Hepatocyte (in vitro differentiated cells): ENCODE measurements at places on chromosomes 12 and 14. TPM values are rescaled to one million over a fixed set of nuclear protein-coding genes. Genes with fewer than 3 reads are reported as not detected.

DNA sequence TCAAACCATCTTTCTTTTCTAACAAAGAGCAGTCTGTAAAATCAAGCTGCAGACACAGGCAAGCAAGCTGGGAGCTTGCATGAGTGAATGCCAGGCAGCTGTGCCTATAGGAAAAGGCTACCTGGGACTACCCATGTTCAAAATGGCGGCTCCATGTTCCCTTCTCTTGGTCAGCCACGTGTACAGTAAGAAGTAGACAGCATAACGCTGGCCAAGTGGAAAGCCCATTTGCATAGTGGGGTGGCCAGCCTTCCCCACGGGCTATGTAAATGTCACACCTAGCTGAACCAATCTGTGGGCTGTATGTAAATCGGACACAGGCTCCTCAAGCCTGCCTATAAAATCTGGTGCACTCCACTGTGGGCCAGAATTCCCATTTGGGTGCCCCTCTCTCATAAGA, 117.1 kb downstream of the SYT10 start:
- no peaks in the 10 kb centered on the region for H3K4me1 ChIP-seq
- no peak overlapping the region for H3K4me3 ChIP-seq
- H3K27me3 ChIP-seq: no peaks in the 10 kb centered on the region
- no peaks in the 10 kb centered on the region for H3K36me3 ChIP-seq

GRCh38 chr12:122850695-122851350, 15.6 kb downstream of the HIP1R start:
- H3K27me3 ChIP-seq: no peaks in the 10 kb centered on the region
- H3K36me3 ChIP-seq: no peaks in the 10 kb centered on the region
- no peaks in the 10 kb centered on the region for H3K4me1 ChIP-seq
- no peak overlapping the region for H3K4me3 ChIP-seq
- no peak for DNase-seq

DNA sequence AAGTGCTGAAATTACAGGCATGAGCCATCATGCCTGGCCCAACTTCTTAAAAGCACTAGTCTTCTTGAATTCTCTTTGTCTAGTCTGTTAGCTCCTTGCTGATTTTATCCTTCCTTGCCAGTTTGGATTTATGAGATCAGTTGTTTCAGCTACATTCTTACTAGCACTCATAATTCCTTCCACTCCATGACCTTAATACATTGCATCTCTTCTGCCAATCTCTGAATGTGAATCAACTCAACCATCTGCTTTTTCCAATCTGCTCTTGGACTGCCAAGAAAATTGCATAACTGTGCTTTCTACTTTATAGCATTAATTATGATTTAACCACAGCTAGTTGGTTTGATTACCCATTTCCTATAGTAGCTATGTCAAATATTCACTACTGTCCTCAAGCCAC, 14.9 kb upstream of the HEATR5A start:
- H3K27ac ChIP-seq: no peak overlapping the region
- no peak for DNase-seq
- no peaks in the 10 kb centered on the region for H3K36me3 ChIP-seq
- no peak overlapping the region for H3K4me3 ChIP-seq
- H3K4me1 ChIP-seq: no peaks in the 10 kb centered on the region

GRCh38 chr12:107779077-107779831, 4.8 kb downstream of the ASCL4 start:
- H3K4me1 ChIP-seq: peaks cover 6% of the 10 kb centered on the region
- peaks cover 49% of the 10 kb centered on the region for H3K27me3 ChIP-seq
- no peak for DNase-seq

DNA sequence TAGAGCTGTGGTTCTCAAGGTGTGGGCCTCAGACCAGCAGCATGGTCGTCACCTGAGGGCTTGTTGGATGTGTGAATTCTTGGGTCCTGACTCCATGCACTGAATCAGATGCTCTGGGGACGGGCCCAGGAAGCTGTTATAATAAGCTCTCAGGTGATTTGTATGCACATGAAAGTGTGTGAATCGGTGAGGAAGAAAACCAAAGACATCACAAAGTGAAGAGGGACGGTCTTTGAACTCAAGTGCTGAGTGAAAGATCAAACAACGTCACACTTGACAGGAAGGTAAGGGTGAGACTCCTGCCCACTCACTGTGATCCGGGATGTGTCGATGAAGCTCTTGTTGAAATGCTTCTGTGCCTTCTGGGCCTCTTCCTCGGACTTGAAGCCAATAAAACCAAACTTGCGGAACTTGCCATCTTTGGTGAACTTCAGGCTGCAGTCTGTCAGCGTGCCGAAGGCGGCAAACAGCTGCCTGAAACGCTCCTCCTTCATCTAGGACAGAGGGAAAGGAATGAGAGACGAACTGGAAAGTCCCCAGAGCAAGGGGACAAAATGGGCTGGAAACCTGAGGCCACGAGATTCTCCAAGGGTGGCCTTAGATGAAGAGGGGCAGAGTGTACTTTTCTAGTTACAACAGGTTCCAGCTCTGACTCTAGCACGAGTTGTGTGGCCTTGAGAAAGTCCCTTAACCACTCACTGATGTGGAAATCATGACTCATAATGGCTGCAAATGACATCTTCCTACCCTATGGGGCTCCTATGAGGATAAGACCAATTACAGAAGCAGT, 4.0 kb downstream of the RBM19 start:
- no peaks in the 10 kb centered on the region for H3K4me1 ChIP-seq
- H3K36me3 ChIP-seq: no peaks in the 10 kb centered on the region
- H3K4me3 ChIP-seq: no peak overlapping the region

DNA sequence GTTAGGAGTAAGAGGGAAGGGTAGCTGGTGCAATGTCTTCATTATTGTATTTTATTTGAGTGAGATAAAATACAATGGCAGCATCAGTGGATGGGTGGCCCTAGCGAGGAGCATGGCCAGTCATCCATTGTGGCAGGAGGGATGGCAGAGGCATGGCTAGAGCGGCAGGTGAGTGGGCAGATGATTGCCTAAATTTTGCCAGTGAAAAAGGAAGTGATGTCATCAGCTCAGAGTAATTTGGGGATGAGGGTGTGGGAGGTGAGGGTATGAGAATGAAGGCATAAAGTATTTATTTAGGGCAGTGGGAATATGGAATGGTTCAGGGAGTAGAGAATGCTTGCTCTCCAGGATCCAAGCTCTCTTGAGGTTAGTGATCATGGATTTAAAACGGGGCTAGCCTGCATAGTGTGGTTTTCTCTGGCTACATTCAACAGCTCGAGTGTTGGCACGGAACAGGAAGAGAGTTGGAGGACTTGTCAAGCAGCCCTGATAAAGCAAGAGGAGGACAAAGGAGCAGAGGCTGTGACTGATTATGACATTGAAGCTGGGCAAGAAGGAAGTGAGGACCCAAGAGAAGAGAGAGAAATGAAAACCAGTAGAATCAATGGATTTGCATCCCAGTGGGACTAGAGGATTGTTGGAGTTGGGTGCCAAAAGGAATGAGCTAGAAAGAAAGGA, 18.7 kb upstream of the SERPINA6 start:
- no peak for DNase-seq
- peak overlapping the region; percentile 72 for H3K27ac ChIP-seq
- H3K36me3 ChIP-seq: no peaks in the 10 kb centered on the region
- no peaks in the 10 kb centered on the region for H3K27me3 ChIP-seq
- H3K4me3 ChIP-seq: no peak overlapping the region

- H3K27ac ChIP-seq: no peak overlapping the region
- no peaks in the 10 kb centered on the region for H3K4me1 ChIP-seq
- H3K27me3 ChIP-seq: no peaks in the 10 kb centered on the region
- H3K36me3 ChIP-seq: no peaks in the 10 kb centered on the region
- DNase-seq: no peak
- H3K4me3 ChIP-seq: no peak overlapping the region
Observed at GRCh38 chr12:19121449-19122018, 8.0 kb upstream of the PLEKHA5 start.

DNA sequence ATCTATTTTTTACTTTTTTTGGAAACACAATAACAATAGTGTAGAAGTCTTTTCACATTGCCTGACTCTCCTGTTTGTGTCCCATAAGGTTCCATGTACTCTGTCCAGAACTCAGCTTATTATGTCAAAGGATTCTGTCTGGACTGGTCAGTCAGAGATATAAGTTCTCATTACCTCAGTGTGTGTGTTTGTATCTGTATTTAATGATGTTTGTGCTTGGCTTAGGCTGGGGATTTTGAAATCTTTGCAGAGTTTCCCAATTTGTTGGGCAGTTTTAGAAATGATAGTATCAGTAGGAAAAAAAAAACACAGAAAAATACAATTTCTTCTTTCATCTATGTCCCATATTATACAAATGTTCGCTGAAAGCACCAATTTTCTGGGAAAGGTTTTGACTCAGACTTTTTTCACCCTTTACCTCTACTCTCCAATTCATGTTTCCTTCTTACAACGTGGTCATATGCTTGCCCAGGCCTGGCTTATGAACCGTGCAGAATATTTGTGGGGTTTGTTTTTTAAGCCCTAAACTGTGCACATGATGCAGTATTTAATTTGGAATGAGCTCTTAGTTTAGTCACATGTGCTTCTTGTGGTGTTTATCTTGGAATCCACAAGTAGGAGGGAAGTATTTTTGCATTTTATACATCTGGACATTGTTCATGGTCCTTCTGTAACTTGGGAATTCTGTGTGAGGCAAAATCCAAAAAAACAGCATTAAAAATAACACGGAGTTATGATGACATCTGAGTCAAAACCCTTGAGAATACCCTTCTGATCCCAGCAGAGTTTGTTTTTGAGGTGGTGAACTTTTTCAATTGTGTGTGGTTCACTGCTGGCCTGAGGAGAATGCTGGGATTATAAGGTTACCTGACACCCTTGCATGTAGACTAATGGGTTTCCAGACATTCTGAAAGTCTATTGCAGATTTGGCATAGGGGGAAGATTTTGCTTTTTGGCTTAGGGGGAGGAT, 121.2 kb downstream of the RAD51B start:
- H3K4me3 ChIP-seq: no peak overlapping the region
- H3K27ac ChIP-seq: peak overlapping the region; percentile 83
- peaks cover 45% of the 10 kb centered on the region for H3K4me1 ChIP-seq

DNA sequence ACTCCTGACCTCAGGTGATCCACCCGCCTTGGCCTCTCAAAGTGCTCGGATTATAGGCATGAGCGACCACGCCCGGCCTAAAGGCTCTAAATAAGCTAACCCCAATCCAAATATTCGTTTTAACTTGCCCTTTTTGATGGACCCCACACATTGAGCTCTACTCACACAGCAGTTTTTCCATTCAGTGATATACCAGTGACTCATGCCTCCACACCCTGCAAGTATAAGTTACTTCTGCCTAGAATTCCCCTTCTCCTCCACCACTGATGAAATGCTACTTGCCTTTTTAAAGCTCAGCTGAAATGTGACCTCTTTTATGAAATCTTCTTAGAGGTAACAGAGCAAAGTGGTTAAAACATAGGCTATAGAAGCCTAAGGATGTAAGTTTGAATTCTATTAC, 68.8 kb downstream of the EXOC5 start:
- no peaks in the 10 kb centered on the region for H3K36me3 ChIP-seq
- no peak overlapping the region for H3K27ac ChIP-seq
- no peaks in the 10 kb centered on the region for H3K4me1 ChIP-seq
- H3K27me3 ChIP-seq: no peaks in the 10 kb centered on the region
- H3K4me3 ChIP-seq: no peak overlapping the region

GRCh38 chr12:12719496-12719895, 2.3 kb downstream of the CDKN1B start:
- H3K27me3 ChIP-seq: no peaks in the 10 kb centered on the region
- no peak for DNase-seq

- no peak overlapping the region for H3K27ac ChIP-seq
- H3K4me1 ChIP-seq: peaks cover 8% of the 10 kb centered on the region
- DNase-seq: no peak
Observed at GRCh38 chr12:131892711-131893604, 1.5 kb upstream of the ULK1 start.

- H3K36me3 ChIP-seq: no peaks in the 10 kb centered on the region
- no peaks in the 10 kb centered on the region for H3K27me3 ChIP-seq
- DNase-seq: no peak
- H3K4me3 ChIP-seq: no peak overlapping the region
- H3K4me1 ChIP-seq: peaks cover 27% of the 10 kb centered on the region
Observed at GRCh38 chr14:101331141-101331525, 230.2 kb upstream of the DIO3 start.

- no peak for DNase-seq
- H3K27me3 ChIP-seq: no peaks in the 10 kb centered on the region
Observed at GRCh38 chr12:82745063-82745674, 58.5 kb downstream of the TMTC2 start.

Gene LMO3
- 13.5 and 22.5 TPM in 2 replicates for total RNA-seq

Gene C12orf54
- total RNA-seq: not detected in 2 replicates

Gene TAC3
- 13.0 and 18.1 TPM in 2 replicates for total RNA-seq

Gene EML1
- 31.8 and 31.9 TPM in 2 replicates for total RNA-seq

DNA sequence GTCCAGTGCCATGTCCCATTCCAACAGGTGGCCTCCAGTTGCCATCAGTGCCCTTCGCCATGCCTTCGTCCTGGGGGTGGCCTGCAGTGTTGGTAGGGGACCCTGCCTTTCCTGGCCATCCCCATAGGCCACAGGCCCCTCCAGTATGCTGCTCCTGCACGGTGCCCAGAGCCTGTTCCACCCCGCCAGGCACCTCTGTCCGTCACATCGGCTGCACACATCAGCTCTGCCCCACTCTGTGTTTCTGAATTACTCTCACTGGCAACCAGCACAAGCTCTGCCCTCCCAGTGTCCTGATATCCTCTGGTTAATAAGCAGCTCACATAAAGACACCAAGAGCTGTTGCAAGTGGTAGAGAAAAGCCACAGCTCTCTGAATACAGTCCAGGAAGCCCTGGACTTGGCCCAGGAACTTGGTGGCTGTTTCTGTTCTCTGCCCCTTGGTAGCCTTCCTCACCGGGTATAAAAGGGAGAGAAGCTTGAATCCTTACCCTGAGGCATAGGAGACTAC, 31.3 kb upstream of the ATP2A2 start:
- H3K4me1 ChIP-seq: peaks cover 57% of the 10 kb centered on the region
- H3K27ac ChIP-seq: peak overlapping the region; percentile 97
- DNase-seq: peak; percentile 52
- H3K36me3 ChIP-seq: no peaks in the 10 kb centered on the region
- H3K4me3 ChIP-seq: no peak overlapping the region

DNA sequence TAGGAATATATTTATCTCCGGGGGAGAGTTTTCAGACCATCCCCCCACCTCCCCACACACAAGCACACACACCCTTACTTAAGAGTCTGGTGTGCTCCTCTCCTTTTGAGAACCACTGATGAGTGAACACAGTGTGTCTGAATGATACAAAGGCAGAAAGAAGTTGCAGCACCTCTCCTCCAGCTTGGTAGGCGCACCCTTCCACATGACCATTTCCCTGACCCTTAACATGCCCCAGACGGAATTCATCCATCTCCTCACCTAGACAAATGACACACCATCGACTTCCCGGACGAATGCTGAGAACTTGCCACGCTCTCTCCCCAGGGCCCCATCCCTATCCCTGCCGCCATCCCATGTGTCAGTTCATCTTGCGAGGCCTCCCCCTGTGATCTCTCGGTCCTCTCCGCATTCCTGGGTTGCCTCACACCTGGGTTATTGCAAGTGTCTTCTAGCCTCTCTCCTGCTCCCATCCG, 3.9 kb downstream of the TNFRSF1A start:
- no peaks in the 10 kb centered on the region for H3K36me3 ChIP-seq
- H3K4me1 ChIP-seq: peaks cover 59% of the 10 kb centered on the region
- DNase-seq: no peak
- H3K27ac ChIP-seq: peak overlapping the region; percentile 99

GRCh38 chr14:74459289-74459946, 33.4 kb upstream of the SYNDIG1L start:
- no peak overlapping the region for H3K4me3 ChIP-seq
- no peaks in the 10 kb centered on the region for H3K4me1 ChIP-seq
- H3K27me3 ChIP-seq: no peaks in the 10 kb centered on the region

Gene MAP3K9
- total RNA-seq: 7.5 and 9.2 TPM in 2 replicates

- no peaks in the 10 kb centered on the region for H3K36me3 ChIP-seq
- no peaks in the 10 kb centered on the region for H3K27me3 ChIP-seq
- H3K27ac ChIP-seq: no peak overlapping the region
- peaks cover 5% of the 10 kb centered on the region for H3K4me1 ChIP-seq
- no peak overlapping the region for H3K4me3 ChIP-seq
- DNase-seq: no peak
Observed at GRCh38 chr12:130686511-130686991, 29.5 kb downstream of the RIMBP2 start.
